ENCODE measurements at places on chromosomes 3 and 15. TPM values are rescaled to one million over a fixed set of nuclear protein-coding genes. Genes with fewer than 3 reads are reported as not detected.

- no peak for DNase-seq
These were observed 621.3 kb upstream of the EPHA6 start for GRCh38 chr3:96192966-96193550.

The A4GNT gene
- not detected for total RNA-seq

- DNase-seq, result peak; percentile 63
These were observed 113.0 kb upstream of the PFN2 start for GRCh38 chr3:150083655-150084042.

- peak; percentile 59 for DNase-seq
These were observed 37.6 kb upstream of the EPHB3 start for GRCh38 chr3:184523825-184524615.

- DNase-seq, result peak; percentile 49
These were observed 74.4 kb downstream of the MOBP start for GRCh38 chr3:39541917-39542329.

The CYP11A1 gene
- total RNA-seq, result not detected

- DNase-seq, result no peak
These were observed 324.5 kb upstream of the ROBO2 start for GRCh38 chr3:76715426-76715825.

- peak; percentile 90 for DNase-seq
These were observed 17.7 kb downstream of the CHD2 start for GRCh38 chr15:92917598-92918407.

The NR2F2 gene
- total RNA-seq, result 11.6 TPM

- DNase-seq, result no peak
These were observed 138.3 kb upstream of the TPM1 start for GRCh38 chr15:62904041-62904910.

- DNase-seq, result no peak
These were observed 66.7 kb upstream of the RBMS3 start for GRCh38 chr3:29214009-29214658.

- DNase-seq, result peak; percentile 32
These were observed 340.9 kb upstream of the TPRG1 start for GRCh38 chr3:188830893-188831292.

DNA sequence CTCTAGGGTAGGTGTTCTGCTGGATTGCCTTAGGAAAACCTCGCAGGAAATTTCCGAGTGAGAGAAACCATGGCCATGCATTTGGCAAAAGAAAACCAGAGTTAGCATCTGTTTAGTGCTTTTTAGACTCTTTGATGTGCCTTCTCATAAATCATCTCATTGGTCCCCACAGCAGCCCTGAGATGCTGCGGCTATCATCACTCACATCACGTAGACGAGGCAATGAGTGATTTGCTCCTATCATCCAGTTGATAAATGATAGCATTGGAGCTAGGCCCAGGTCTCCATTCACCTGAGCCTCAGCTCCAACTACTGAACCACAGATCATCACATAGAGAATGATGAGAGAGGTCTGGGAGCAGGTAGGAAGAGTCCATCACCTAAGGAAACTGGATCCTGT lies 111.1 kb downstream of the PDCD6IP start:
- DNase-seq, result no peak

GRCh38 chr15:25811481-25811906 lies 51.6 kb downstream of the ATP10A start:
- DNase-seq, result no peak

DNA sequence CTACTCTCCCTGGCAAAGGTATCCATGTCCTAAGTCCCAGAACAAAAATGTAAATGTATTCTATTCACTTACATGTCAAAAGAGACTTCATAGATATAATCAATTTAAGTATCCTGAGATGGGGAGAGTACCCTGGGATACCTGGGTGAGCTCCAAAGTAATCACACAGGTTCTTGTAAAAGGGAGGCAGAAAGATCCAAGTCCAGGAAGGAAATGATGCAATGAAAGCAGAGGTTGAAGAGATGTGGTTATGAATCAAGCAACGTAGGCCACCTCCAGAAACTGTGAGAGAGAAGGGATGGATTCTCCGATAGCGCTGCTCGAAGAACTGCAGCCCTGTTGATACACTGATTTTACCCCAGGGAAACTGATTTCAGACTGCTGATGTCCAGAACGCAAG lies 93.9 kb upstream of the VGLL3 start:
- DNase-seq, result no peak

GRCh38 chr3:161386991-161387770 lies 15.9 kb upstream of the SPTSSB start:
- DNase-seq, result no peak

The ANKUB1 gene
- total RNA-seq, result not detected

DNA sequence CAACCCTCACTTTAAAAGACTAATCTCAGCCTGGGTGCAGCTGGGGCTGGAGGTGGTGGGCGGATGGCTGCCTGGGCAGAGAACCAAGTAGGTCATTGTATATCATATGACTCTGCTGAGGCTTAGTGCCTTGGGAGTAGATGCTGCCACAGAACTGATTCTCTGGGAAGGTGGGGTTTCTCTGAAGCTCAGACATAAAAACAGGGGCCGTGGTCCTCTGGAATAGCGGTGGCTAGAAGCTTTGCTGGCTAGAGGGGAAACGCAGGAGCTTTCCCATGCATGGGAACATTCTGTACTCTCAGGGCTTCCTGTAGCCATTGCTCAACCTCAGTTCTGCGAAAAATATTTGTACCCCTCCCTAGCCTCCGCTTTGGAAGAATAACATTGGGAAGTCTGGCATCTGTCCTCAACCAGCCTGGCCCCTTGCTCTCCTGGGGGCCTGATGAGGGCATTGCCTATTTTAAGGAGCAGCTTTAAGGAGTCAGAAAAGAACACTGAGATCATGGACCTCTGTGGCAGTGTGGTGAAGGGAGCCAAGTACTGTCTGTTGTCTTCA lies 14.7 kb downstream of the TIMP4 start:
- DNase-seq, result peak; percentile 90

GRCh38 chr3:104606812-104607211 lies 759.9 kb upstream of the ALCAM start:
- no peak for DNase-seq

The SERPINI2 gene
- total RNA-seq, result not detected

- DNase-seq, result no peak
These were observed 98.2 kb downstream of the MYH15 start for GRCh38 chr3:108412121-108412750.

The GOLGA8G gene
- total RNA-seq, result under 0.01 TPM

The DUOX1 gene
- under 0.01 TPM for total RNA-seq

The RBMS3 gene
- 13.8 TPM for total RNA-seq

GRCh38 chr3:32467333-32468070 lies 35.1 kb downstream of the CMTM6 start:
- peak; percentile 60 for DNase-seq

The SUCNR1 gene
- total RNA-seq, result 0.06 TPM

DNA sequence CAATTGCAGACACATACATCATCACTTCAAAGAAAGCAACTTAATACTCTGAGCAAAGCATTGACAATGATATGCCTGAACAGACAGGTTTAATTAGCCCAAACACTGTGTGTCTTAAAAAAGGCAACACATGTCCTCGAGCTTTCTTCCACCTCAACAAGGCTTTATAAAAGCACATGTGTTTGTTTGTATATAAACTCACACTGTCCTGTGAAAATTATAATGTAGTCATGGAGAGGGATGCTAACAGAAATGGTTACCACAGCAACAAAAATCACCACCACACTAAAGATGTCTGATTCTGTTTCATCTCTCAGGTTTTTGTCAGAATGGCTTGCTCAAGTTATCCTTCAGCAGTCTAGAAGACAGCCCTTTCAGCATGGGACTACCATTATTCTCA lies 314.7 kb downstream of the MAGI1 start:
- DNase-seq, result no peak

The COL6A5 gene
- under 0.01 TPM for total RNA-seq

GRCh38 chr3:127411083-127411727 lies 123.4 kb upstream of the PRR20G start:
- DNase-seq, result no peak

DNA sequence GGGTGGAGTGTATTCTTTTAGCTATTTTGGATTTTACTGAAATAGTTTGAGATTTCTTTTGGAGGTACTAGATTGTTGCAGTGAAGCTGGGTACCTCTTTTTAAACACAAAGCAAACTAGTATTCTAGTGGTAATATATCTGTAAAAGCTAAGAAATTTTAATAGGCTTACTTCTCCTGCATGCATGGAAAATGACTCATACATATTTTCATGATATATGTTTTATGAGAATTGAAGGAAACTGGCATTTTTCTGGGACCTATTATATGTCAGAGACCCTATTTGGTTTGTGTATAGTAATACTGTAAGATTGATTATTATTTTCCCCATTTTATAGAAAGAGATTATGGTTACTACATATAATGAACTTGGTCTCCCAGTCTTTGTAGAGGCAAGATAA lies 851.0 kb downstream of the DIPK2A start:
- DNase-seq, result no peak

- DNase-seq, result peak; percentile 89
These were observed 9.3 kb upstream of the BCL2L10 start for GRCh38 chr15:52121896-52122295.

GRCh38 chr3:140370686-140371085 lies 307.2 kb upstream of the TRIM42 start:
- DNase-seq, result no peak

- no peak for DNase-seq
These were observed 118.1 kb downstream of the ASB7 start for GRCh38 chr15:100720406-100720967.

The LRTM1 gene
- not detected for total RNA-seq

- peak; percentile 83 for DNase-seq
These were observed 3.0 kb upstream of the PPP1R2 start for GRCh38 chr3:195546130-195546560.

The MASP1 gene
- not detected for total RNA-seq

- no peak for DNase-seq
These were observed 7.3 kb upstream of the TRNT1 start for GRCh38 chr3:3119393-3119851.

DNA sequence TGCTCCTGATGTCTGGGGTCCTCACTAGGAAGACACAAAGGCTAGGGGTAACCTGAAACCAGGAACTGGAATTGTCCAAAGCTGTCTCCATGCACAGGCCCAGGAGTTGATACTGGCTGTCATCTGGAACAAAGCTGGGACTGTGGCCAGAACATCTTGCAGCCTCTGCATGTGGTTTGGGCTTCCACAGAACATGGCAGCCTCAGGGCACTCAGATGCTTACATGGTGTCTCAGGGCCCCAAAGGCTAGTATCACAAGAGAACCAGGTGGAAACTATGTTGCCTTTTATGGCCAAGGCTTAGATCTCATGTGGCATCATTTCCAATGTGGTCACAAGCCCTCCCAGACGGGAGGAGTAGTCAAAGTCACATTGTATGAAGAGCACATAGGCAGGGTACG lies 335.2 kb upstream of the TRIM42 start:
- no peak for DNase-seq

The GHSR gene
- not detected for total RNA-seq

The HCLS1 gene
- total RNA-seq, result not detected

The GPR62 gene
- total RNA-seq, result not detected

The CACNA2D3 gene
- total RNA-seq, result 0.06 TPM

The SPATA16 gene
- total RNA-seq, result not detected

The LRRC31 gene
- total RNA-seq, result not detected

- DNase-seq, result peak; percentile 8
These were observed 138.4 kb downstream of the LEKR1 start for GRCh38 chr3:156964577-156964976.

DNA sequence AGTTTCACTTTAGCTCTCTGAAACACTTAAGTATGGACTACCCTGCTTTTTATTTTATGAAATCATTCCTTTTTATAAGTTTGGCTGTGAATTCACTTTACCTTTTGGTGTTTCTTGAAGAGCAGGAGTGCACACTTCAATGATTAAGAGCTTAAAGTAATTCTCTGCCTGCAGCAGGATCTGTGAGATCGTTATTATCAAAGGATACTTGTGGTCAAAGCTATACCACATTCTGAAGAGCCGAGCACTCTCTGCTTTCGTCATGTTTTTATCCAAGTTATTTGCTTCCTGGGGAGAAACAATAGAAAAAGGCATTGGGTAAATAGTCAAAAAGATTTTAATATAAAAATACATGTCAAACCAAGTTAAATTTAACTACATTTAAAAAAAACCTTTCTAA lies 243.7 kb downstream of the CHST2 start:
- peak; percentile 63 for DNase-seq

DNA sequence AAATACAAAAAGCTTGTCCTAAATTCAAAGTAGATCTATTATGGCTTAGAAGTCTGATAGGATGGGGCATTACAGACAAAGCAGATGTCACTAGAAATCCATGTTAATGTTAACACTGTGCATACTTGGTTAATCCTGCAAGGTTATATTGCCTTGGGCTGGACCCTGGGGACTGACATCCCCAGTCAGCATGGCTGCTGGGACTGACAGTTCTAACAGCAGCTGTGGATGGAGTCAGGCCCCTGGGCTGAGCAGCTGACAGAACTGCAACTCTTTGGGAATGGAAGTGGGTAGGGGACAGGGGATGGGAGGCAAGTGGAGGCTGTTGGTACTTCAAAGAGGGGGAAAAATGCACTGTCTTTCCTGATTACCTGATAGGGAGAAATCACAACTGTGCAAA lies 7.5 kb downstream of the P2RY1 start:
- DNase-seq, result no peak

The APOD gene
- total RNA-seq, result 2.8 TPM

DNA sequence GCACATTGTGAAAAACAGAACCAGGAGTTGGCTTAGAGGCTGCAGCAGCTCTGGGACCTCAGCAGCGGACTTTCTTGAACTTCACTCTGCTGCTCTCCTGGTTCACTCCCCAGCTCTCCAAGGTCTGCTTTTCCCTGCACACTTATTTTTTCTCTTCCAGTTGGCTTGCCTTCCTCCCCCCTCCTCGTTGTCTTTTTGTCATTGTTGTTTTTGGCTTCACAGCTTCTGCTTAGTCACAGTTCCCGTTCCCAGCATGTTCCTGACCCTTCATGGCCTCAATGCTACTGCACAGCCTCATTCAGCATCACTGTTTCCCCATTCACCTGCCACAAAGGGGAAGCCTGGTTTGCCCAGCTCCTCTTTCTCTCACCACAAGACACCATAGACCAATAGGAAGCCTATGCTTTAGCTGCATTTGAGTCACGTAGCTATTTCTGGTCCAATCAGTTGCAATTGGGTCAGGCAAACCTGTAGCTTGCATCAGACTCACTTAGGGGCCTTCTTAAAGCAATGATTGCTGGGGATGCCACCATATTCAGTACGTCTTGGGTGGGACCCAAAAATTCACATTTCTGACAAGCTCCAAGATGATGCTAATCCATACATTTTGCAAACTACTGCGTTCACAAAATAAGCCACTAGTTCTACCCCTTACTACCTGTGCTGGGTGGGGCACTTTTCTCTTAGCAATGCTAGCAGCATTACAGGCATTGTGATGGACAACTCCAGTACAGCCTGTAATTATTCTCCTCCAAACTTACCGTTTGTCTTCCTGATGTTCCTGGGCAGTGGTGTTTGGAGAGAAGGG lies 7.8 kb upstream of the SUMF1 start:
- peak; percentile 92 for DNase-seq

GRCh38 chr15:100899601-100900000 lies 19.6 kb upstream of the LRRK1 start:
- no peak for DNase-seq

The PPM1L gene
- 0.19 TPM for total RNA-seq

Measured in LHCN-M2 (cell line).